ENCODE measurements at places on chromosomes 6 and 20.

DNA sequence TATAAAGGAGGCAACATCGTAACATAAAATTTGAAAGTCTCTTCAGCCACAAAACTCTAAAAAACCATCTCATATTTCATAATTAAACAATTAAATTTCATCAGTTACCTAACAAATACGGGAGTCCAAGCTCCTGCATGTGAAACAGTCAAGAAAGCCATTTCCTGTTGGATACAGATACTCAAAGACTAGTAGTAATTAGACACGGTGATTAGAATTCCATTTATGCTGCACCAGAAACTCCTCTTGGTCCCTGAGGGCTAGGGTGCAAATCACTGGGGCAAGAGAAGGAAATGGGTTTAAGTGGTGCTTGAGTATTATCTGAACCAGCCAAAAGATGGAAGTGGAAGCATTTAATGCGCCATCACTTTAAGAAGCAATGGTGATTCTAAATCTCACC is 27.4 kb downstream of the TRAM2 start:
- no peak for DNase-seq

- no peak for DNase-seq
These were observed 142.8 kb downstream of the VEGFA start for GRCh38 chr6:43912598-43913371.

- no peak for DNase-seq
These were observed 1.0 kb downstream of the GMEB2 start for GRCh38 chr20:63625771-63626423.

DNA sequence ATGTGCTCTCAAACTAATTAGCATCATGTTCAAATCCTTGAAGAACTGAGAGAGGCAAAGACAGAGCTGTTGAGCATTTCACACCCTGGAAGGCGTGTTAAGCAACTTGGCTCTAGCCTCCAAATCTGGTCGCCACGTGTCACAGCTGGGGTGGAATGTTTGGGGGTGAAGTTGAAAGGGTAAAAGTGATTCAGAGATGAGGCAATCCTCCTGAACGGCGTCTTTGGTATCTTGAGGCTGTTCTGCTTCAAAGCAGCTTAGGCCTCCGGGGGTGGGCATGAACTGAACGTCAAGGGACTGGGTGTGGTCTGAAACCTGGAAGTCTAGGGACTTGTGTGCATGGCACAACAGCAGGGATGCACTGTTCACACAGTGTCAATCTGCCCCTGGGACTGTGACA is 62.3 kb downstream of the TRAM2 start:
- no peak for DNase-seq

DNA sequence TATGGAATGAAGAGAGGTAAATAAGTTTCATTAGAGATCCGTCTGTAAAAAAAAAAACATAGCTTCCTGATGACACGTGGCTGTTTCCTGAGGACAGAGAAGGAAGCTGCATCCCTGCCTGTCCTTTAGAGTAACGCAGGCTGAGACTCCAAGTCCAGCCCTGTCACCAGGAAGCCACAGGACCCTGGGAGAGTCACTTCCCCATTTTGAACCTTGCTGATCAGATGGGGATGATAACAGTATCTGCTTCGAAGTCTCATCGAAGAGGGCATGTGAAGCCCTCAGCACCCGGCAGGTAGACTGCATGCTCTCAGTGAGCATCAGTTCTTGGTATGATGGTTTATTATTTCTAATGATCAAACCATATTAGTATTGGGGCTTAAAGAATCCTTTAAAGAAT is 139.1 kb upstream of the KCNG1 start:
- DNase-seq, result no peak

- no peak for DNase-seq
These were observed 91.9 kb upstream of the CDH4 start for GRCh38 chr20:61159957-61160686.

- no peak for DNase-seq
These were observed 140.3 kb downstream of the BCAS1 start for GRCh38 chr20:53929974-53930650.

Data from cerebellar nuclear complex (tissue), 1 donor.